ENCODE measurements at places on chromosomes 6 and 20. TPM values are rescaled to one million over a fixed set of nuclear protein-coding genes. Genes with fewer than 3 reads are reported as not detected.

- DNase-seq, result no peak
Observed at GRCh38 chr6:126153661-126154060, 167.3 kb downstream of the TRMT11 start.

Gene SLC32A1
- not detected for total RNA-seq

Gene E2F1
- 2.4 TPM for total RNA-seq

- DNase-seq, result no peak
Observed at GRCh38 chr6:157552081-157552747, 171.2 kb downstream of the ZDHHC14 start.

GRCh38 chr6:5705252-5705651, 301.5 kb downstream of the NRN1 start:
- no peak for DNase-seq
